Osteoblast (primary cell): ENCODE measurements at places on chromosomes 11 and 22.
A peak's percentile ranks its signal among the peaks of the same experiment; 100 is the strongest.

GRCh38 chr11:14668731-14669301 lies 25.2 kb downstream of the PDE3B start:
- H3K36me3 ChIP-seq: no peaks in the 10 kb centered on the region
- H3K4me3 ChIP-seq: no peak overlapping the region
- no peak for DNase-seq
- no peaks in the 10 kb centered on the region for H3K4me1 ChIP-seq

- H3K27me3 ChIP-seq: no peaks in the 10 kb centered on the region
- no peaks in the 10 kb centered on the region for H3K4me1 ChIP-seq
- H3K4me3 ChIP-seq: no peak overlapping the region
Measured at GRCh38 chr11:26276798-26277424, 55.0 kb upstream of the ANO3 start.

GRCh38 chr11:20321177-20321576 lies 42.3 kb upstream of the HTATIP2 start:
- no peak for DNase-seq
- no peak overlapping the region for H3K27ac ChIP-seq
- no peaks in the 10 kb centered on the region for H3K36me3 ChIP-seq

GRCh38 chr11:119512369-119512768 lies 89.4 kb upstream of the THY1 start:
- H3K4me3 ChIP-seq: no peak overlapping the region
- peaks cover 34% of the 10 kb centered on the region for H3K27me3 ChIP-seq
- H3K36me3 ChIP-seq: no peaks in the 10 kb centered on the region
- peaks cover 9% of the 10 kb centered on the region for H3K4me1 ChIP-seq

DNA sequence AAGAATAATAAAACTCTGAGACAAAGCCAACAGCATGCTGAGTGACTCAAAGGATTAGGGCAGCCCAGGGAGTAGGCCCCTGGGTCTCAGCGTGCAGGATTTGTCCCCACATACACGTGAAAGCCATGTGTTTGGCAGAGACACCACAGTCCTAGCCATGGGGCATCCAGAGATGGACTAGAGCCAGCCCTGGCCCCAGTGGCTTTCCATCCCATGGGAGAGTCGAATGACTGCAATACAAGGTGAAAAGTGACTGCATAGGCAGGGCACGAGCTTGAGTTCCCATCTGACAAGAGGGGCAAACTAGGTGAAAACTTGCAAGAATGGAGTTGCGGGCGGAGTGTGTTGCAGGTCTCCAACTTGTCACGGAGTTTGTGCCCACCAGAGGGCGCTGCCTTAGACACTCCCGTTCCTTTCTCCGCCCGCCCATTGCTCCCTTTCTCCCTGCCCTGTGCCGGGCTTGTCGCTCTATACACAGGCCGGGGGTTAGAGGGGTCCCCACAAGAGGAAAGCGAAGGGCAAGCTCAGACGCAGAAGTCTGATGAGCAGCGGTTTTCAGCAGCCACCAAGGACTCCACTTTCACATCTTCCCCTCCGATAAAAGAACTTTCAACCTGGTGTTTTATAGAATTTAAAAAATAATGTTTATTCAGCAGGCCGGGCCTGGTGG lies 24.2 kb downstream of the TSKU start:
- no peaks in the 10 kb centered on the region for H3K36me3 ChIP-seq
- peaks cover 31% of the 10 kb centered on the region for H3K4me1 ChIP-seq
- no peaks in the 10 kb centered on the region for H3K27me3 ChIP-seq
- H3K27ac ChIP-seq: no peak overlapping the region
- peak overlapping the region; percentile 42 for H3K4me3 ChIP-seq

DNA sequence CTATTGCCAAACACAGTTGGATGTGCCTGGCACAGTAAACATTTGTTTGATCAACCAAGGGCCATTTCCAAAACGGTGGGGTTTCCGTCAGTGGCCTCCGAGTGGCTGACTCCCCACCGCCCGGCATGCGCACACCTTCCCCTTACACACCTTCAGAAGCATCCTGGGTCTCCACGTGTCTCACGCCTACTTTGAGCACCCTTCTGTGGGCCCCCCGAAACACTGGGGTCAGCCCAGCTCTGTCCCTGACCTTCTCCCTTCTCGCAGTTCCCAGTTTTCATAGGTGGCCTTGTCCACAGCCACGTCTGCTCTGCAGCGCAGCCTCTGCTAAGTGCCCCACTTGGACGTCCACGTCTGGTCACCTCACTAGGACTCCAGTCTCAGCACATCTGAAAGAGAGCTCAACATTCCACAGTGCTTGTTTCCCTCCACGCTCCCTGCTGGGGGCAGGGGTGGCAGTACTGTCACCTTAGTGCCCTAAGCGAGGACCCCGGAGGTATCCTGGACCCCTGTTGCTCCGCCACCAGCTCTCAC lies 13.2 kb upstream of the SHANK2 start:
- peaks cover 13% of the 10 kb centered on the region for H3K4me1 ChIP-seq
- DNase-seq: peak; percentile 17
- H3K36me3 ChIP-seq: no peaks in the 10 kb centered on the region
- H3K27me3 ChIP-seq: peaks cover 16% of the 10 kb centered on the region
- H3K4me3 ChIP-seq: no peak overlapping the region

DNA sequence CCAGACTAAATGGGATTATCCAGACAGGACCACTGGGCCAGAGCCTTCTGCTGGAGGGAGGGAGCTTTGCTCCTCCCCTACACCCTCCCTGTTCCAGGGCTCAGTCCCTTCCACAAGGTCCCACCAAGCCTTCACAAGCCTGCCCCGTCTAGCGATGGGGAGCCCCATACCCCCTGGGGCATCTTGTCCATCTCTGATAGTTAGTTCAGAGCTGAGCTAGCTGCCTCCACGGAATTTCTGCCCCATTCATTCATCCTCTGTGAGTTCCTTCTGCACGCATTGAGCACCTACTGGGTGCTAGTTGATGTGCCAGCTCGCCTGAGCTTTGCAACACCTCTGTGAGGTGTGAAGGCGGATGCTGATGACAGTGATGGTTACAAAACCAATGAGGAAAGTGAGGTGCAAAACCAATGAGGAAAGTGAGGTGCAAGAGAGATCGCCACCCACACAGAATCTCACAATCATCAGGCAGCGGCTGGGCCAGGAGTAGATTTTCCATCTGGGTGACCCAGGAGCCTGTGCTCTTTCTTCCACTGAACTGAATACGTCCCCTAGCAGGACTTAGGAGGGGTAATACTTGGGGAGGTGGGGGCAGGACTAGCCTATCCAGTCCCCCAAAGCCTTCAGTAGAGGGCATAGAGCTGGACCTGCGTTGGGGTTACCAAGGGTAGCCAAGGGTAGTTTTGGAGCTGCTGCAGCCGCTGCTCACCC lies 21.5 kb upstream of the CBX7 start:
- no peaks in the 10 kb centered on the region for H3K36me3 ChIP-seq
- no peak for DNase-seq
- peak overlapping the region; percentile 40 for H3K4me3 ChIP-seq

DNA sequence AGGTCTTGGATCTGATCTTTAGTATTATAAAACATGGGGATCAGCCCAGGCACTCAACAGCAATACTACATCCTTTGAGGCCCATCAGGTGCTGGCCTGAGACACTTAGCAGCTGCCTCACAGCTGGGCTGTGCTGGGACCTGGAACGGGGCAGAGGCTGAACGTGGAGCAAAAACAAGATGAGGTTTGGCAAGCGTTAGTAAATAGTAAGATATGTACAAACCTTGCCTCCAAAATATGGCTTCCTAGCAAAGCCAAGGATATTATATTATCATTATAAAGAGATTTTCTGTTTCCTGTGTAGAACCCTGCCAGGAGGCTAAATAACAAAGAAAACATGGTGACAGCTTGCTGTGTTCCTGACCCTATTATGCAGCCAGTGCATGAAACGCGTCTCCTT lies 60.0 kb upstream of the SPON1 start:
- no peaks in the 10 kb centered on the region for H3K4me1 ChIP-seq
- H3K36me3 ChIP-seq: no peaks in the 10 kb centered on the region
- peak; percentile 32 for DNase-seq
- no peak overlapping the region for H3K4me3 ChIP-seq
- no peak overlapping the region for H3K27ac ChIP-seq
- no peaks in the 10 kb centered on the region for H3K27me3 ChIP-seq

DNA sequence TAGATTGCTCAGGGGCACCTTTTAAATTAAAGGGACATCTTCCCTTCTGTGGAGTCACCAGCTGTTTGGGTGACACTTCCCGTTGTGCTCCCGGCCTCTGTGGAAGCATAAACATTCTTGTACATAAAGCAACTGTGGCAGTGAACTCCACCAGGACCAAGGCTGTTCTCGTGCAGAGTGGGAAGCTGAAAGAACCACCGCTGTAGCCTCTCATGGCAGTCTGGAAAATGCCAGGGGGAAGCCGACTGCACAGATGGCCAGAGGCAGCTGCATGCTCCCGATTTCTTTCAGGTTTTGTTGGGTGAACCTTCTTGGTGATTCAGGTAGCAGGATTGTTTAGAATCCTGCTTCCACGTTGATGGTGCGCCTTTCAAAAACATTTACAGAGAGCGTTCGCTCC lies 10.3 kb downstream of the UBASH3B start:
- H3K27ac ChIP-seq: no peak overlapping the region
- DNase-seq: no peak
- H3K27me3 ChIP-seq: no peaks in the 10 kb centered on the region

DNA sequence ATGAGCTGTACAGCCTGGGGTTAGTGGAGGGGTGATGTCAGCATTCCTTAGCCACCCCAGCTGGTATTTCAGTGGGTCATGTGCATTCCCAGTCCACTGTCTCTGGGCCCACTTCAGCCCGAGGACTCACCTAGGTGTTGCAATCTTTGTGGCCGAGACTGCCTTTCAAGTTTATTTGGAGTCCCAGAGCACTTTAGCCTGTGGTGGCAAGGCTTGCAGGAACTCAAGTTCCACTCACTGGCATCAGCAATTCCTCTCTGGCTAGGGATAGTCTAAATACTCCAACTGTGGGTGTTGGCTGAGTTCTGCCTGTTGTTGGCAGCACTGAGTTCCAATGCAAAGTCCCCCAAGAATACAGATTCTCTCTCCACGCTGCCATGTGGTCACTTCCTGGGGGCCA lies 191.6 kb upstream of the PGR start:
- H3K4me1 ChIP-seq: no peaks in the 10 kb centered on the region
- DNase-seq: no peak
- no peaks in the 10 kb centered on the region for H3K36me3 ChIP-seq

DNA sequence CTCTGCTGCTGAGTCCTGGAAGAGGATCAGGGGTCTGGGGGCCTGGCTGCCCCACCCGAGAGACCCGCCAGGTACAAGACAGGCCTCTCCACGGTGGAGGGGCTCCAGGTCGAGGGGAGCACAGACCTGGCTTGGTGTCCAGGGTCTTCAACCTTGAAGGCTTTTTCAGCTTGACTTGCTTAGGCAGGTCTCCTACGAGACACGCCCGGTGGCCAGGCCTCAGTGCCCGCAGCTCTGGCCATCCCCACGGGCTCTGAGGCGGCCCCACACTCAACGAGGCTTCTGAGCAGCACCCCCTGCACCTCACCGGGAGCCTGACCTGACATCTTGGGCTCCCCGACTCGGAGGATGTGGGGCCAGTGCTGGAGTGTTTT lies 6.6 kb upstream of the PLXNB2 start:
- DNase-seq: peak; percentile 56
- peaks cover 5% of the 10 kb centered on the region for H3K4me1 ChIP-seq
- no peaks in the 10 kb centered on the region for H3K27me3 ChIP-seq
- no peaks in the 10 kb centered on the region for H3K36me3 ChIP-seq

DNA sequence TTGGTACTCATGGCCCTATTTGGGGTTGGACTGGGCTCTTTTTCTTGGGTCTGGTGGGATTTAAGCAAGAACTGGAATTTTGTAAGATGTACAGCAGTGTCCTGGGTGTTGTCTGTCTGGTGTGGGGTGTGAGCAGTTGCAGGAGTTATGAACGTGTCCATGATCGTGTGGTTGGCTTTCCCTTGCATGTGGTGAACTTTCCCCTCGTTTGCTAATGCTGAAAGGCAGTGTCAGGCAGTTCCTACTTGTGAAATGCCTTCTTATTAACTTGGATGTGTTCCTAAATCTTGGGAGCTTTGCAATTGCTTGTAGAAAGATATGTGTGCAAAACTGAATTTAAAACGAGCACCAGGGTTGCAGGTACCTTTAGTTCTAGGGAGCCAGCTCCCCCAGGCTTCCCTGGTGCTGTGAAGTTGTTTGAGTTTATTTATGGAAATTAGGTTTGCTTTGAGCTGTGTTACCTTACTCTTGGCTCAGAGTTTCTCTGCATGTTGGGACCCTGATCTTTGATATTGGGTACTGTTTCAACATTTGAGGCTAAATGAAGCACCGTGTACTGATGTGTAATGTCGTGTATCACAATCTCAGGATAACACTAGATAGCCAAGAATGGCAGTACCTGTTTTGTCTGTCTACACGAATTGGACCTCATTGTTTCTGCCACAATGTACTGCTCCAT lies 35.8 kb upstream of the HSD17B12 start:
- peaks cover 10% of the 10 kb centered on the region for H3K27me3 ChIP-seq
- peak overlapping the region; percentile 87 for H3K27ac ChIP-seq
- no peaks in the 10 kb centered on the region for H3K36me3 ChIP-seq
- H3K4me1 ChIP-seq: peaks cover 9% of the 10 kb centered on the region
- DNase-seq: no peak

DNA sequence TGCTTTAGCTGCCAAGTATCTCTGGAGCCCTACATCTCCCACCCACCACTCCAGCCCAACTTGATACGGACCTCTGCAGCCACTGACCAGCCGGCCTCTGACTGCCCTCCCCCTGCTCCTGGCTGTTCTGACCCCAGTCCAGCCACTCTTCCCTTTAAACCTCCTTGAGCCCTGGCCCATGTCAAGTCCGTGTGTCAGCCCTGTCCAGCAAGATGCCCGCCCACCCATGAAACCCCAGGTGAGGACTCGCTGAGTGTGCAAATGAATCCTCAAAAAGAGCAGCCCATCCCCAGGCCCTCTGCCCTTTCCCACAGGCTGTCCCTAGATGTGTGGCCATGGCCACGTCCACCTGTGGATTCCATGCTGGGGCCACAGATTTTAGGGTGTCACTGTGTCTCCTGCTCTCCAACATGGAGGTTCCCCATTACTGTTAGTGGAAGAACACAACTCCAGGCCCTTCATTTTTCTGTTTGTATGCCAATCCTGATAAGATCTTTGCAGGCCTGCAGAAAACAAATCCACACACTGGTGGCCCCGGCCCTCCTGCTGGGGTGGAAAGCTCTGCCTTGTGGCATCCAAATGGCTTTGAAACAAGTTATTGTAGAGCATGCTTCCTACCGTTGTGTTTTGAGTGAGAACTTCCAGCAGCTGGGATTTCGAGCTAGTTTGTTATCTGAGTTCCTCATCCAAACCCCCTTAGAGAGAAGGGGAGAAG lies 22.7 kb upstream of the ADORA2A start:
- H3K36me3 ChIP-seq: peaks cover 24% of the 10 kb centered on the region
- H3K27ac ChIP-seq: no peak overlapping the region
- H3K4me1 ChIP-seq: peaks cover 26% of the 10 kb centered on the region
- DNase-seq: peak; percentile 9
- H3K4me3 ChIP-seq: no peak overlapping the region
- H3K27me3 ChIP-seq: no peaks in the 10 kb centered on the region

GRCh38 chr11:94342250-94342649 lies 37.9 kb downstream of the IZUMO1R start:
- no peaks in the 10 kb centered on the region for H3K4me1 ChIP-seq
- no peaks in the 10 kb centered on the region for H3K27me3 ChIP-seq
- DNase-seq: no peak

DNA sequence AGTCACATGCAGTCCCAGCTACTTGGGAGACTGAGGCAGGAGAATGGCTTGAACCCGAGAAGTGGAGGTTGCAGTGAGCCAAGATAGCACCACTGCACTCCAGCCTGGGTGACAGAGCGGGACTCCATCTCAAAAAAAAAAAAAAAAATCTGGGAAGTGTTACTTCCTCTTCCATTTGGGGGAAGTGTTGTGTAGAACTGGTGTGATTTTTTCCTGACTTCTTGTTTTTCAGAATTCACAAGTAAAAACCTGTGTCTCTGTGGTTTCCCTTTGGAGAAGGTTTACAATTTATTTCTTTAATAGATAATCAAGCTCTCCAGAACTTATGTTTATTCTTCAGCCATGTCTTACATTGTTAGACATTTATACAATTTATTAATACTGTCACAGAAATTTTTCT lies 396.1 kb downstream of the BRD1 start:
- no peak for DNase-seq
- H3K4me1 ChIP-seq: no peaks in the 10 kb centered on the region
- no peak overlapping the region for H3K4me3 ChIP-seq
- no peaks in the 10 kb centered on the region for H3K36me3 ChIP-seq
- no peak overlapping the region for H3K27ac ChIP-seq
